ENCODE measurements at places on chromosomes 2 and 18. TPM values are rescaled to one million over a fixed set of nuclear protein-coding genes. Genes with fewer than 3 reads are reported as not detected.
A peak's percentile ranks its signal among the peaks of the same experiment; 100 is the strongest.

The LCT gene
- not detected for total RNA-seq

GRCh38 chr2:172693037-172693436 lies 42.6 kb upstream of the RAPGEF4 start:
- peaks cover 8% of the 10 kb centered on the region for H3K4me1 ChIP-seq
- DNase-seq = peak; percentile 83

- DNase-seq = peak; percentile 50
- H3K27ac ChIP-seq = peak overlapping the region; percentile 72
- H3K36me3 ChIP-seq = no peaks in the 10 kb centered on the region
- H3K4me1 ChIP-seq = peaks cover 3% of the 10 kb centered on the region
- no peaks in the 10 kb centered on the region for H3K27me3 ChIP-seq
- H3K4me3 ChIP-seq = no peak overlapping the region
Measured at GRCh38 chr2:217248312-217248935, 388.6 kb upstream of the TNP1 start.

The LRATD1 gene
- total RNA-seq = 112 TPM

DNA sequence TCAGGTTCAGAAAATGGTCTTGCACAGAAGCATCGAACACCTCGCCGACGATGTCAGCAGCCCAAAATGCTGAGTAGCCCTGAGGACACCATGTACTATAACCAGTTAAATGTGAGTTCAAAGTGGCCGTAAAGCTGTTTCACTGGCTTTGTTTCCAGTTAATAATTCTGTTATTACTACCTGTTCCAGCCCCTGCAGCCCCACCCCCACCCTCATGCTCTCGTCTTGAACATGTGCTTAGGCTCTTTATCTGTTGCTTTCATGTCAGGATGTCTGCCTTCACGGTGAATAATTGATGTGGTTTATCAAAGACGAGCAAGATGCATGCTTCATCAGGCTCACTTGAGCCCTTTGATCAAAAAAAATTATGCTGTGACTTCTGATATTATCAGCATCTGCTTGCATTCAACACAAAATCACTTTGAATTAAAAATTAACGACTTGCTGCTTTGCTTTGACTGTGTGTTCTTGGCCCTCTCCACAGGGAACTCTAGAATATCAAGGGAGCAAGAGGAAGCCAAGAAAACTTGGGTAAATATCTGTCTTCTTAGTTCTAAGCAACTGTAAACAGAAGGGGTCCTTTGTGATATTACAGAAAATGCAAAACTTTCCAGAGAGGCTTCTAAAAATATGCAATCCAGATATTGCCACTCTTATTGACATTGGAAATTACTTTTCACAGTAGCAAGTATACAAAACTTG lies 63.4 kb upstream of the SP5 start:
- H3K27me3 ChIP-seq = no peaks in the 10 kb centered on the region
- no peak overlapping the region for H3K4me3 ChIP-seq
- no peak overlapping the region for H3K27ac ChIP-seq
- H3K36me3 ChIP-seq = no peaks in the 10 kb centered on the region

The ROCK1 gene
- 23.9 TPM for total RNA-seq

GRCh38 chr2:177708660-177709444 lies 316.3 kb downstream of the AGPS start:
- H3K4me3 ChIP-seq = no peak overlapping the region
- no peaks in the 10 kb centered on the region for H3K4me1 ChIP-seq
- H3K27ac ChIP-seq = no peak overlapping the region
- H3K36me3 ChIP-seq = no peaks in the 10 kb centered on the region
- H3K27me3 ChIP-seq = no peaks in the 10 kb centered on the region

The CD226 gene
- total RNA-seq = 16.8 TPM

- peak overlapping the region; percentile 56 for H3K27ac ChIP-seq
- H3K27me3 ChIP-seq = no peaks in the 10 kb centered on the region
- no peak for DNase-seq
- no peaks in the 10 kb centered on the region for H3K4me1 ChIP-seq
- H3K4me3 ChIP-seq = no peak overlapping the region
Measured at GRCh38 chr18:49051311-49051967, 100.7 kb upstream of the SMAD7 start.

DNA sequence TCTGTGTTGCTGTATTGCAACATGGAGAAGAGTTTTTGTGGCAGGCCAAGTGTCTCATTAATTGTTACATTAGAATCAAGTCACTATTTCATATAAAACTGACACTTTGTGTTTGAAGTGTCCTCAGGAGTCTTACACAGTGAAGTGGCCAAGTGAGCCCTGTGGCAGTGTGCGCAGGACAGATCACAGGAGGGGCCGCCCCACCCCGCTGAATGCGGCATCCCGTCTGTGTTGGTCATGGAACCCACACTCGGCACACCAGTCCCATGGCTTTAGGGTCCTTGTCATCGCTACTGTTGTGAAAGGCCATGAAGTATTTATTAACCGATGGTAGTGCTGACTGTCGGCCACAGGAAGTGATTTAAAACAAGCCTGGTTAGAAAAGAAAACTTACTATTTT lies 144.7 kb upstream of the NFATC1 start:
- DNase-seq = no peak
- no peaks in the 10 kb centered on the region for H3K36me3 ChIP-seq

Measured in transverse colon (tissue), 4 donors.